WTC11 (cell line): ENCODE measurements at places on chromosomes 16 and 17. TPM values are rescaled to one million over a fixed set of nuclear protein-coding genes. Genes with fewer than 3 reads are reported as not detected.

DNA sequence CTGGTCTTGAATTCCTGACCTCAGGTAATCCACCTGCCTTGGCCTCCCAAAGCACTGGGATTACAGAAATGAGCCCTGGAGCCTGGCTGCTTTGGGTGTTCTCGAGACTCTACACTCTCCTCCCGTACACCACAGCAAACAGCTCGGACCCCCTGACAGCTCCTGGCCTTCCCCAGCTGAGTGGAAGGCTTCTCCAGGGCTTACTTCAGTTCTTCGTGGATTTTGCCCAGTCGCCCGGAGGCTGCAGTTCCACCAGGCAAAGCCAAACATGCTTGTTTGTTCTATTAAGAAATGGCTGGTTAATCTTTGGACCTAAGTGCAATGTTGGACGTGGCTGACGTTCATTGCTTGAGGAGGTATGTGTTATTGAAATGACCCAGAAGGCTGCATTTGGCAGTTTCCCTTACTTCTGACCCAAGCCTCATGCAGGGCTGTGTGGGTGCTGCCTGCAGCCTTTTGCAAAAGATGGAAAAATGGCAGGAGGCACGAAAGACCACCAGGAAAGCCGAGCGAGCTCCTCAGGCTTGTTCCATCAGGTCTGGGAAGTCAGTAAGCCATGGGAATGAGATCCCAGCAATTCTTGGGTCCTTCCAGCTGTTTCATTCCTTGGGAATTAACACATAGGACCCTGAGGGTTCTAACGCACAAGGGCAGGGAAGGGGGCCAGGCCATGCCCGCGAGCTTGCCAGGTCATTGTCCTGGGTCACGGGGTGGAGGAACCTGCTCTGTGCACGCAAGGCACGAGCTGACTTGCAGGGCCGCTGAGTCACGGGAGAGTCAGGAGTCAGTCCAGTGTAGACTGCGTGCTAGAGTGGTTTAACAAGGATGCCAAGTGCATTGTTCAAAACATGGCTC is 23.9 kb upstream of the KLHDC4 start:
- DNase-seq = no peak
- H3K27me3 ChIP-seq = no peaks in the 10 kb centered on the region
- no peaks in the 10 kb centered on the region for H3K4me1 ChIP-seq
- no peak overlapping the region for H3K4me3 ChIP-seq
- H3K27ac ChIP-seq = no peak overlapping the region
- H3K36me3 ChIP-seq = no peaks in the 10 kb centered on the region

GRCh38 chr17:44733753-44734152 is 25.0 kb upstream of the ADAM11 start:
- H3K4me3 ChIP-seq = no peak overlapping the region
- H3K27me3 ChIP-seq = no peaks in the 10 kb centered on the region
- peak; percentile 72 for DNase-seq
- peaks cover 11% of the 10 kb centered on the region for H3K4me1 ChIP-seq
- H3K27ac ChIP-seq = peak overlapping the region; percentile 27; the same call in 1 of the 2 replicates
- H3K36me3 ChIP-seq = peaks cover 52% of the 10 kb centered on the region

DNA sequence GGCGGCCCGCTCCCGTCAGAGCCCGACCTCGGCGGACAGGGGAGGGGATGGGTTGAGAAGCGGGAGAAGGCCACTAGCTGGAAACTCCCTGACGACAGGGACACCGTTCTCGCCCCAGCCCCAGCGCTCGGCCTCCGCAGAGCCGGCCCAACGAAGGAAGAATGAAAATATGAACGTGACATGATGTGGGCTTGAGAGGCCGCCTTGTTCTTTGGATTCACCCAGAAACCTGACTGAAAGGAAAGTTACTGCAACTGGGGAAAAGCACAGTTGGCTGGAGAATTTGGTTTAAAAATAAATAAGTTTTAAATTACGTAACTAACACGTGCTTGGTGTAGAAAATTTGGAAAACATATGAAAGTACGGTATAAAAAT is 21.1 kb downstream of the NPTX1 start:
- peak overlapping the region; percentile 95 for H3K27ac ChIP-seq
- peak; percentile 74 for DNase-seq
- H3K4me1 ChIP-seq = peaks cover 15% of the 10 kb centered on the region
- H3K27me3 ChIP-seq = peaks cover 38% of the 10 kb centered on the region
- no peaks in the 10 kb centered on the region for H3K36me3 ChIP-seq

DNA sequence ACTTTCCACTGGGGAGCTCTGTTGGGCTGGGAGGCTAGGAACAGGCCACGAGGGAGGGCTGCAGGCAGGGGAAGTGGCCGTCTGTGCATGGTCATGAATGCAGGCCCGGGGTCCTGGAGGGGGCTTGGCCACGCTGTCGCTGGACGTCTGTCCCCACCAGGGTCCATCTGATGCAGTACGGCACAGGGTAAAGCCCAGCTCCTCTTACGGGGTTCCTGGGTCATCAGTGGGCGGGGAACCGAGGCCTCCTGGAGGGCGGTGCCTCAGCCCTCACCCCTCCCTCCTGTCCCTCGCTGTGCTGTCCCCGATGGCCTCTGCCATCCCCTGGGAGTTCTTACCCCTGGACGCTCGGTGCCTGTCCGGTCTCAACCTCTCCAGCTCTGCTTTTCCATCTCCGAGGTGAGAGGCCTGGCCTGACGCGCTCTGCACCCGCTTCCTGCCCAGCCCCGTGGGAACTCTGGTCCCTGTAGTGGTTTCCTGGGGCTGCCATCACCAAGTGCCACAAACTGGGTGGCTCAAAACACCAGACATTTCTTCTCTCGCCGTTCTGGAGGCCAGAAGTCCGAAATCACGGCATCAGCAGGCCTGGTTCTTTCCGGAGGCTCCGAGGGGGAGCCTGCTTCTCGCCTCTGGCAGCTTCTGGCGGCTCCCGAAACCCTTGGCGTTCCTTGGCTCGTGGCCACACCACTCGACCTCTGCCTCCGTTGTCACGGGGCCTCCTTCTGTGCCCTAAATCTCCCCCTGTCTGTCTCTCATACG is 182.8 kb downstream of the SEC14L1 start:
- H3K4me1 ChIP-seq = peaks cover 41% of the 10 kb centered on the region
- peak; percentile 10 for DNase-seq
- no peaks in the 10 kb centered on the region; the same call in 1 of the 2 replicates for H3K36me3 ChIP-seq
- H3K27me3 ChIP-seq = no peaks in the 10 kb centered on the region
- H3K27ac ChIP-seq = peak overlapping the region; percentile 50

GRCh38 chr16:89864527-89864820 is 8.9 kb upstream of the TCF25 start:
- H3K27ac ChIP-seq = no peak overlapping the region
- no peaks in the 10 kb centered on the region for H3K27me3 ChIP-seq
- no peak for DNase-seq
- H3K4me3 ChIP-seq = no peak overlapping the region
- no peaks in the 10 kb centered on the region for H3K4me1 ChIP-seq

GRCh38 chr16:1089822-1090619 is 6.0 kb downstream of the C1QTNF8 start:
- H3K27me3 ChIP-seq = peaks cover 7% of the 10 kb centered on the region; the same call in 1 of the 2 replicates
- no peaks in the 10 kb centered on the region for H3K4me1 ChIP-seq
- H3K4me3 ChIP-seq = no peak overlapping the region
- peaks cover 12% of the 10 kb centered on the region for H3K36me3 ChIP-seq

- H3K4me3 ChIP-seq = peak within 1 kb of the TSS; percentile 82
- H3K27ac ChIP-seq = no peak within 1 kb of the TSS
- DNase-seq = peak; percentile 97
Observed at GRCh38 chr17:76141212-76142038, at the start of gene FOXJ1. TSS of gene FOXJ1 (minus strand) at chr17:76141245. CDS start at chr17:76140395, 850 bp downstream.

DNA sequence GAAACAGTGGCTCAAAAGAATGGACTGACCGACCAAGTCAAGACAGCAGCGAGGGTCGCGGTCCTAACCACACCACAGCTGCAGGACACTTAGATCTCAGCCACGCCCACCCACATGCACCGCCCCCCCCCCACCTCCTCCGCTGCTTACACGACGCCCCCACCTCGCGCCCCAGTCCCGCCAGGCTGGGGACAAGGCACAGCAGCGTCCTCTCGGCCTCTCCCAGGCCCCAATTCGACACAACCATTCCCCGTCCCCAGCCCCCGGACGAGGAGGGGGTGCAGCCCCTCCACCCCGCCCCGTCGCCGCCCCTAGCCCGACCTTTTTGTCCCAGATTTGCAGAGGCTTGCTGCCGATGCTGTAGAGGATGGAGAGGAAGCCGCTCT is 477 bp downstream of the CFAP20 start:
- H3K4me3 ChIP-seq = peak overlapping the region; percentile 87
- H3K27ac ChIP-seq = peak overlapping the region; percentile 83
- H3K4me1 ChIP-seq = peaks cover 29% of the 10 kb centered on the region
- no peaks in the 10 kb centered on the region for H3K36me3 ChIP-seq
- H3K27me3 ChIP-seq = no peaks in the 10 kb centered on the region; the same call in 1 of the 2 replicates

DNA sequence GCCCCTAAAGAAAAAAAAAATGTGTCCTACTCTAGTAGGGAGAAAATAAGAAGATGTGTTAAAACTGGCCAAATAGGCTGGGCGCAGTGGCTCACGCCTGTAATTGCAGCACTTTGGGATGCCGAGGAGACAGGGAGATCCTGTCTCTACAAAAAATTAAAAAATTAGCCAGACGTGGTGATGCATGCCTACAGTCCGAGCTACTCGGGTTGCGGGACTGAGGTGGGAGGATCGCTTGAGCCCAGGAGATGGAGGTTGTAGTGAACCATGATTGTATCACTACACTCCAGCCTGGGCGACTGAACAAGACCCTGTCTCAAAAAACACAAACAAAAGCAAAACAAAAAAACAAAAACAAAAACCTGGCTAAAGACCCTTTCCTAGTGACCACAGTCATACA is 15.9 kb downstream of the ZFHX3 start:
- DNase-seq = no peak
- H3K27me3 ChIP-seq = peaks cover 100% of the 10 kb centered on the region
- H3K36me3 ChIP-seq = no peaks in the 10 kb centered on the region
- H3K4me3 ChIP-seq = no peak overlapping the region

THOC6 gene
- 76.5 to 94.2 TPM (median 88.7 TPM) in 3 replicates for total RNA-seq

SLC13A5 gene
- 1.6 to 2.3 TPM (median 1.8 TPM) in 3 replicates for total RNA-seq

TSPAN10 gene
- 1.5 to 3.0 TPM (median 2.4 TPM) in 3 replicates for total RNA-seq

CHST5 gene
- 0.71 to 0.89 TPM in 2 of 3 replicates, not detected in the other for total RNA-seq

KLHL11 gene
- 13.4 to 15.0 TPM (median 14.7 TPM) in 3 replicates for total RNA-seq

PLCG2 gene
- total RNA-seq = 7.0 to 8.7 TPM (median 8.6 TPM) in 3 replicates
